ENCODE measurements at places on chromosomes 2 and 18.

GRCh38 chr18:57621246-57621604 is 411 bp downstream of the NARS1 start:
- DNase-seq = no peak

DNA sequence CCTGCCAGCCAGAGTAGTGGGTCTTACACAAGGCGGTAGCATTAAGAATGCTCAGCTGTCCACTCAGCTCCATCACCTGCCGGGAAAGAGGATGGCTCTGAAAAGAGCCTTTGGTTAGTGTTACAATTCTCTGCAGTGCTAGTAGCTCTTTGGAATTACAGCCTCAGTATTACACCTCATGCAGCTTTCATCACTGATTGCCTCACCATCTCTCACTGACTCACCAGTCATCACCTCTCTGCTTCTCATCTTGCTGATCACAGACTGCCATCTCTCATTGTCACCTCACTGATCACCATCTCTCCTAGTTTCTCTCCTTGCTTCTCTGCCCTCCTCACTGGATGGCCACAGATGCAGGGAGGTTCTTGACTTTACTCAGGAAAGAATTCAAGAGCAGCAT is 573.5 kb upstream of the SETBP1 start:
- no peak for DNase-seq

- no peak for DNase-seq
Measured at GRCh38 chr18:47987388-47987699, 56.9 kb upstream of the SMAD2 start.

GRCh38 chr2:24744356-24744755 is 48.8 kb downstream of the PTRHD1 start:
- no peak for DNase-seq

DNA sequence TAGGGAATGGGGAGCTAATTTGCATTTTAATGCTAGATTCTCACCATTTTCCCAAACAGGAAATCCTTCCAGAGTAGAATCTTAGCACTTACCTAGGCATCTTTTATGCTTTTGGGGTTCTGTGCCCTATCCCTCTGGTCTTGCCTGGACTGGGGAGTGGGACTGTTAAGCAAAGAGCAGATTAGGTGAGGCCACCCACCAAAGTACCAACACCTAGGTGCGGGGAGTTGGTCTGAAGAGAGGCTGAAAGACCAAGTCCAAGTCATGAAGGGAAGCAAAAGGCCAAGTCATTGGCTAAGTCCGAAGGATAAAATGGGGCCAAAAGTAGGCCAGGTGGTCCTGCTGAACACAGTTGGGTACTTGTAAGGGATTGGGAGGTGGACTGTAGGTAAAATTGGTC is 86.7 kb downstream of the FAM168B start:
- DNase-seq = no peak

- no peak for DNase-seq
Measured at GRCh38 chr2:222608081-222608480, 47.8 kb downstream of the FARSB start.

GRCh38 chr2:185291035-185291647 is 447.5 kb upstream of the FSIP2 start:
- DNase-seq = no peak

DNA sequence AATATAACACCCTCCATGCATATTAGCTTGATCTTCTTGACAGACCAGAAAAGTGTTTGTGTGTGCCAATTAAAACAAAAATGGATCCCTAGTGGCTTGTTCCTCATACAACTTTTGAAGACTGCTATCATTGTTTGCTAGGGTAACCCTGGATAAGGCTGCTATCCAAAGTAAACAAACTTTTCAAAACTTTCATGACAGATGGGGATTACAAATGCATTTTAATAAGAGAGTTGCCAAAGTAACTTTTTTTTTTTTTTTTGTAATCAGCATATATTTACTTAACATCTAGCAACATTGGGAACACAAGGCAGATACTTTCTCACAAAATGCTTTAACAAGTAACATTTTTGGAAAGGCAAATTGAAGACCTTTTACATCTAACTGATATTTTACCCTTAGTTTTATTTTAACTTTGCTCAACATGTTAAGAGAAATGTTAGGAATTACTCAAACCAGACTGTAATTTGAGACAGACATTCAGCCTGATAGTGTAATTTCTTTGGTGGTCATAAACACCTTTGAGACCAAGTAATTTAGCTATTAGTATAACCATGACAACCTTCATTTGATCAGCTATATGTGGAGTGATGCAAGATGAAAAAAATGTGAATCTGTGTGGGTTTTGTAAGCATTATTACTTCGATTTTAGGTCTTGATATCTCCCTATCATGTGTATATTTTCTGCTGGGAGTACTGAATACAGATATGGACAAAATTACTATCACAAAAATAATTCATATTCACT is 300.9 kb downstream of the ARHGAP15 start:
- DNase-seq = no peak

- DNase-seq = no peak
Measured at GRCh38 chr2:189363559-189363958, 77.7 kb upstream of the WDR75 start.

DNA sequence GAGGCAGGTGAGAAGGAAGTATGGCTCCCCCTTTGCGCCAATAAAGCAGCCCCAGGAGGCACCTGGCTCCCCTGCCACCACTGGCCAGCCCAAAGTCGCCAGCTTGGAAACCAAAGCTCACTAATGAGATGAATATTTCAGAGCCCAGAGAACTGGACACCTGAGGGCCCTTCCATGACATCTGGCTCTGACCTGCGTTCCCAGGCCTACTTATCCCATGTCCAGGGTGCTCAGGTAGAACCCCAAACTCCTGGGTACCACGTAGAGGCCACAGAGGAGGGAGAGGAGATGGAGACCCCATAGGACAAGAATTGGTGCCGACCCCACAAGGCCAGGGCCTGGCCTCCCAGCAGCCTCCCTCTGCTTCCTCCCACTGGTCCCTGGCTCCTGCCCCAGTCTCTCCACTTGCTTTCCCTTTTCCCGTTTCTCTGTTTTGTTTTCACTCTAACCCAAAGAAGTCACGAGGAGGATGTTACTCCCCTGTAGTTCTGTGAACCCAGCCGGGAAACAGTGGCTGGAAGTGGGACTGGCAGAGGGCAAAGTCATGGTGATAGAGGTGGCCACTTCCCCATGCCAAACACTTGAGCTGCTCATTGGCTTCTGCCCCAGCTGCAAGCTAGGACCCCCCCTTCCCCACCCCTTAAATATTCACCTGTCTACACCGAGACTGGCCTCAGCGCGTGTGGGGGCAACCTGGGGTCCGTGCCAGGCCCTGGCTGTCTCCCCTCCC is 820 bp downstream of the TMBIM1 start:
- no peak for DNase-seq

- no peak for DNase-seq
Measured at GRCh38 chr2:29114946-29115609, at the start of gene CLIP4. TSS of gene CLIP4 (plus strand) at chr2:29115415. CDS start at chr2:29121389, 5,974 bp downstream.

DNA sequence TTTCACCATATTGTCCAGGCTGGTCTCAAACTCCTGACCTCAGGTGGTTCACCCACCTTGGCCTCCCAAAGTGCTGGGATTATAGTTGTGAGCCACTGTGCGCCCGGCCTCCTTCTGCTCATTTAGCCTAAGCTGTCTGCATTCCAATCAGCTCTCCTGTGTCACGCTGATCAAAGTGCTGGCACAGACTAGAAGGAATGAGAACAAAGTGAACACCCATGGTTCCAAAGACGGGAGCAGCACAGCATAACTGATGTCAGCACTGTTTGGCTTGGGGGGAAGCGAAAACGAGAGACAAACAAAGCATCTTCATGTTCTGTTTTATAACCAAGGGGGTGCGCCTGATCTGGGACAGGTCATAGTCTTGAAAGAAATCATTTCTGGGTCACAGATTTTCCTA is 43.3 kb downstream of the DIPK1C start:
- no peak for DNase-seq

- no peak for DNase-seq
Measured at GRCh38 chr2:114056294-114057143, 166.6 kb downstream of the ACTR3 start.

DNA sequence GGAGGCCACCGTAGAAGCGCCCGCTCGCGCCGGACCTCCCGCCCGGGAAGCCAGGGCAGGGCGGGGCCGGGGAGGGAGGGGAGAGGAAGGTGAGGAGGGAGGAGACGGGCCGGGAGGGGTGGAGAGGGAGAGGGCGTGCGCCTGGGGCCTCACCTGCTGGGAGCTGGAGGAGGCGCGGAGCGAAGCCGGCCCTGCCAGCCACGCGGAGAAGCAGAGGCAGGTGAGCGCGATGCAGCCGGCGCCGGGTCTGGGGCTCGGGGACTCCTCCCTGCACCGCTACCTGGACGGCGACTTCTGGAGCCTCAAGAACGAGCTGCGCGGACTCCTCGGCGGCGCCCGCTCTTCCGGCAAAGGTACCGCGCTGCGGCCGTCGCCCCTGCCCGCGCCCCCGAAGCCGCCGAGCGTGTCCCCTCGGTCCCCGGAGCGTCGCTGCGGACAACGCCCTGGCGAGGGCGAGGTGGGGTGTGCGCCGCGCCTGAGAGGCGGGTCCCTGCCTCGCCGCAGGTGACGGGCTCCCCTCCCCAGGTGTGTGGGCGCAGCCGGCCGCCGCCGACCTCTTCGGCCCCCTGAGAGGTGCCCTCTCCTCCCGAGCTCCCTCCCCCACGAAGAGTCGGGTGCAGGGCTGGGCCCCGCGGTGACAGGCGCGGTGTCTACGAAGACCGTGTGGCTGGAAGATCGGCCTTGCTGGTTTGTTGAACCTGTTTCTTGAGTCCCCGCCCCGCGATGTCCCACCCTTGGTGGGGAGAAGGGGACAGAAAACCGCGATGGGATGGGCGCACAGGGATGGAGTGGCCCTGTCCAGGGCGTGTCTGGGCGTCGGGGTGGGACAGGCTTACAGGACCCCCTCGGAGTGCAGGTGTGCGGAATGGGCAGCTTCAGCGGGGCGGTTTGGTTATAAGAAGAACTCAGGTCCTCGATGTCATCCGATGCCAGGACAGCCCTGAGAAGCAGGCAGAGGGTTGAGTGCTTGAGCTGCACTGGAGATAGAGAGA is at the start of gene ACOXL:
TSS of gene ACOXL (plus strand) at position 152 of the 992 bp plus-strand sequence. CDS start 35,817 bp downstream, outside the sequence.
- DNase-seq = no peak

DNA sequence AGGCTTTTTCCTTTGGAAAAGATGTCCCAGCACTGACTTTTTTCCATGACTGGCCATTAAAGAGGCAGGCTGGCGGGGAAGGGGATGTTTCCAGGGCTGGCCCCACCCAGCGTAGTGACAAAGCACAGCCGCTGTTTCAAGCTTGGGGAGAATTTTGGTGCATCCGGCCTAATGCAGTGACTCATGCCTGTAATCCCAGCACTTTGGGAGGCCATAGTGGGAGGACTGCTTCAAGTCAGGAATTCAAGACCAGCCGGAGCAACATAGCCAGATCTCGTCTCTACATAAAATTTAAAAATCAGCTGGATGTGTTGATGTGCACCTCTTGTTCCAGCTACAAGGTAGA is 78.0 kb upstream of the SH3BP4 start:
- DNase-seq = no peak

GRCh38 chr18:37107748-37108522 is 279.0 kb downstream of the KIAA1328 start:
- DNase-seq = no peak

- DNase-seq = no peak
Measured at GRCh38 chr2:105760191-105760590, 15.5 kb downstream of the NCK2 start.

DNA sequence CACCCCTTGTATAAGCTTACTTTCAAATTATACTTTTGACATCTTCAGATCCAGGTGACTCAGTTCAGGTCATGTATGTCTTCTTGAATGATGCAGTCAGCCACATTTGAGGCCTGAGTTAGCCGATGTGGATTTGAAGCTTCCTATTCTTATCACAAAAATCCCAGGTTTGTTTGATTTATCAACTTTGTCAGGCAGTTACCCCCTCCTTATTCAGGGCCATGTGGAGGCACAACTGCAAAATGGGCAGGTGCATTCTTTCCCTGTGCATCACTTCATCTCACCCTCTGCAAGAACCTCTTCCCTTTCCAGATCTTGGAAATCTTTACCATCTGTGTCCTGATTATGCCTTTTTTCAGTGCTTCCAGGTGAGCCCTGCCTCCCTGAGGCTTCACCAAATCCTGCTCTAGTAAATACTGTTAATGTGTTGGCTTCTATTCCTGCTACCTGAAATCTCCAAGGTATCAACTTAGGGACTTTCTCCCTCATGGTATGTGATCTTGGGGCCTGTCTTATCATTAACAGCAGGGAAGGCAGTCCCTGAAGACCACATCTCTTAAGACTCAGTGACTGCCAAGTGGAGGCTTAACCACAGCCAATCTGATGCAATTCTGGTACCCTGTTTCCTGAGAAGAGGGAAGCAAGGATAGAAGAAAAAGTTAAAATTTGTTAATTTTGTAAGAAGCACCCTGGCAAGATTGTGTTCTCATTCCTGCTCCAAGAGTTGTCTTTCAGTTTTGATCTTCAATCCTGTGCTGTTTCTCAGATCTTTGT is 9.4 kb upstream of the ARHGAP28 start:
- no peak for DNase-seq

DNA sequence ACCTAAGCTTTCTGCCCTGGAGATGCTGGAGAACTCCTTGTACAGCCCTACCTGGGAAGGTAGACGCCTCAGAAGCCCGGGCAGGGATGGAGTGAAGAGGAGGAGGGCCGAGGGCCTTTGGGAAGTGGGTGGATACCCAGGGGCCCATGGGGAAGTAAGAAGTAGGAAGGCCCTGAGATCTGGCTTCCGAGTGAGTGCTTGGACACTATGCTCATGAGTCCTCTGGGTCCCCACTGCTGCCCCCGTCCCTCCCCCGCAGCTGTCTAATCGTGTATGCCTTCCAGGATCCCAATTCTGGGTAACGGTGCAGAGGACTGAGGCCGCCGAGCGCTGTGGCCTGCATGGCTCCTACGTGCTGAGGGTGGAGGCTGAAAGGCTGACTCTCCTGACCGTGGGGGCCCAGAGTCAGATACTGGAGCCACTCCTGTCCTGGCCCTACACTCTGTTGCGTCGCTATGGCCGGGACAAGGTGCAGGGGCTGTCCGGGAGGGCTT is 1.1 kb downstream of the DOK1 start:
- no peak for DNase-seq

DNA sequence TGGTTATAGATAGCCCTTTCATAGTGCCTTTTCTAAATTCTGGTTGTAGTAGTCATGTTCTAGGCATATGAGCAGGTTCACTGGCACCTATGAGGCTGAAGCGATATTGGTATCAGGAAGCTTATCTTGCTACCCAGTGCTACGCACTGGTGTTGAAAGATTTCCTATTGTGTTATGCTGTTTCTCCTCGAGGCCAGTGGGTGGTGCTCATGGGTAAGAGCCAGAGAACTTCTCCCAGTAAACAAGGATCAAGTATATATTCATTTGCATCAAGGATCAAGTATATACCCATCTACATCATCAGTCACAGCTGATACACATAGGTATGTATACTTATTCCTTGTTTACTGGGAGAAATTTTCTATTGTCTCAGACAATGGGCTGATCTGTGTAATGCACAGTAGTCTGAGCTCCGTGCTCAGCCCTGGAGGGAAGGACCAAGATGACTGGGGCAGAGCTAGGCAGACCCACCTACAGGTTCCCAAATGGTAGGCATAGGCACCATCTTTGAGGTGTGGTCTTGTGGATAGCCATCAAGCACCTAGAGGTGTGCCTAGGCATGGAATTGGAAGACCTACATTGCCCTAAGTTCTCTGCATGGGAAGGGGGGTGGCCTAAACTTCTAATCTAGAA is 101.2 kb upstream of the GALNT13 start:
- no peak for DNase-seq
